ENCODE measurements at places on chromosomes 2 and 18.
A peak's percentile ranks its signal among the peaks of the same experiment; 100 is the strongest.

DNA sequence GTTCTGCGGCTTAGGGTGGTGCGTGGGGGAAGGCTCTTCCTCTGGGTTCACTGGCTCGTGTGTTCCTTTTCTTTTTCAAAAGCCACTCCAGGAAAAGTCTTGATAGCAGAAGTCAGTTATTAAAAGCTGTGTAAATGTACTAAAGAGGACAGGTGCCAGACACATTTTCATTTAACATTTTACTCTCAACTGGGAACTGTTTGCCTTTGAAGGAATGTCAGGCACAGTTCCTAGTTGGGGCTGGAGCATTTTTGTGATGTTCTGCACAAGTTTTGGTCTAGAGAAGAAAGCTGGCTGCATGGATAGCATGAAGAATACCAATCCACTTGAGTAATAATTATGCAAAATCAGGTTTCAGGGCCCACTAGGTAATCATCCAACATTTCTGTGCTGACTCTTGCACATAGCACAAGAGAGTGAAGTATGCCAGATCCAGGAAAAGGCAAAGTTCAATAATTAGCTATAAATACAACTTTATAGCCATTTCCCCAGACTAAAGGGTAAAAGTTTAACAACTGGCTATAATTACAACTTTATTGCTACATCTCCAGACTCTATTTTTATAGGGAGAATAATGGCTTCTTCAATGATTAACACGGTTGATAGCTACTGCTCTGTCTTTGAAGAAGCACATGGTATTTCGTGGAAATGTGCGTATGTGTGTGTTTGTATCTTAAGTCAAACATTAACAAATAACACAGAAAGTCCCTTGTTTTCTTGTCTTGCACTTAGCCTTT, 16.2 kb downstream of the SCYGR8 start:
- no peak for DNase-seq

- no peak for DNase-seq
Measured at GRCh38 chr2:222622910-222623309, 33.0 kb downstream of the FARSB start.

DNA sequence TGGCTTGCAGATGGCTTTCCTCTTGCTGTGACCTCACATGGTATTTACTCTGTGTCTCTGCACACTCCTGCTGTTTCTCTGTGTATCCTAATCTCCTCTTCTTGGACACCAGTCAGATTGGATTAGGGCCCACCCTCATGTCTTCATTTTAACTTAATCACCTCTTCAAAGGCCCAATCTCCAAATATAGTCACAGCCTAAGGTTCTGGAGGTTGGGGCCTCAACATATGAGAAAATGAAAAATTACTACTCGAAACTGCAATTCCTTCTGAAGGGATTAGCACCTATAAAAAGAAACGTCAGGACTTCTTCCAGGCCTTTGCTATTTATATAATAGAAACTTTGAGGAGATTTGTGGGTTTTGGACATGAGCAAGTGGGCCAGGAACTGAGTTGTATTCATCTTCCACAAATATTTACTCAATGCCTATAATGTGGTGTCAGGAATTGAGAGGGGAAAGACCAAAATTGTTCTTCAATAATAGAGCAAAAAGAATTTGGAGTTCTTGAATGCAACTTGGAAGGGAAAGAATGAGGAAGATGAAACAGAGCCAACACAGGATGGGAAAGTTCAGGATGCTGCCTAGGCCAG, 270.0 kb upstream of the FN1 start:
- DNase-seq, result no peak

- peak; percentile 3 for DNase-seq
Measured at GRCh38 chr2:128178650-128179460, 87.9 kb downstream of the UGGT1 start.

- DNase-seq, result no peak
Measured at GRCh38 chr2:172168917-172169346, 66.2 kb upstream of the DLX2 start.

DNA sequence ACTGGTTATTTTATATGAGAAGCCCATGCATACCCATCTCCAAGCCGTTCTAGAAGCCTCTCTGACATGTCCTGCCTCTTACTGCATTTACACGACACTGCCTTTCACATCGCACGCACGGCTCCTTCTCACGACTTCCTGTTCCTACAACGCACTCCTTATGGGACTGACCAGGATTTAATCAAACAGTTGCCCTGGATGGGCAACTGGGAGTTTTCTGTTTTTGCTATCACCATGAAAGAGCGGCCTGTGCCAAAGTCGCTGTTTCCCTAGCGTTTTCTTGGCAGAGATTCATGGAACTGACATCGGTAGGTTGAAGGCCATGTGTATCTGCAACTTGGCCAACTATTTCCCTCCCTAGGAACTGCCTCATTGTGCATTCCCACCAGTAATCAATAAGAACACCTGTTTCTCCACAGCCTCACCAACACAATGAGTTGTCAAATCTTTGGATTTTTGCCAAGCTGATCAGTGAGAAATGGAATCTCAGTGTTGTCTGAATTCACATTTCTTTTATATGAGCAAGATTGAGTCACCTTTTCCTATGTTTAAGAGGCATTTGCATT, 97.2 kb upstream of the OTOS start:
- DNase-seq, result no peak

GRCh38 chr18:65403534-65403933, 347.3 kb upstream of the CDH7 start:
- DNase-seq, result no peak

DNA sequence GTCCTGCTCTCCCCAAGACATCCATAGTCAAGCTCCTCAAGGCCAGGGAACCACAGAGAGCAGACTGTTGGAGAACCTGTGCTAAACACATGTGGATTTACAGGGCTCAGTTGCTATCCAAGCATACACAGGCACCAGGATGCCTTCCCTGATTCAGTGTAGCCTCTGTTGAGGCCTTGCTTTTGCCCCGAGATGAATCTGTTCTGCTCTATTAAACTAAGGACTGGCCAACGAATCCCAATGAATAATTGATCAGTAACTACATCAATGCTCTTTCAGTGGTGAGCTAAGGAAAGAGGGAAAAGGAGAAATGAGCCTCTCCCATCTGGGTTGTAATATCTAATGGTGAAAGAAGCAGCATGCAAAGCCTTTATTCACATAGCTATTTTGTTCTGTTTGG, 58.7 kb upstream of the SPTBN1 start:
- no peak for DNase-seq

GRCh38 chr2:46878886-46879285, 36.7 kb downstream of the MCFD2 start:
- DNase-seq, result no peak

Measured in stimulated activated CD8-positive, alpha-beta memory T cell treated with anti-CD3 and anti-CD28 coated beads, Interleukin-15, amount 100 ng/mL, for 4 hours (primary cell).